HT-29 (cell line): ENCODE measurements at places on chromosomes 6 and 20. TPM values are rescaled to one million over a fixed set of nuclear protein-coding genes. Genes with fewer than 3 reads are reported as not detected.

DNA sequence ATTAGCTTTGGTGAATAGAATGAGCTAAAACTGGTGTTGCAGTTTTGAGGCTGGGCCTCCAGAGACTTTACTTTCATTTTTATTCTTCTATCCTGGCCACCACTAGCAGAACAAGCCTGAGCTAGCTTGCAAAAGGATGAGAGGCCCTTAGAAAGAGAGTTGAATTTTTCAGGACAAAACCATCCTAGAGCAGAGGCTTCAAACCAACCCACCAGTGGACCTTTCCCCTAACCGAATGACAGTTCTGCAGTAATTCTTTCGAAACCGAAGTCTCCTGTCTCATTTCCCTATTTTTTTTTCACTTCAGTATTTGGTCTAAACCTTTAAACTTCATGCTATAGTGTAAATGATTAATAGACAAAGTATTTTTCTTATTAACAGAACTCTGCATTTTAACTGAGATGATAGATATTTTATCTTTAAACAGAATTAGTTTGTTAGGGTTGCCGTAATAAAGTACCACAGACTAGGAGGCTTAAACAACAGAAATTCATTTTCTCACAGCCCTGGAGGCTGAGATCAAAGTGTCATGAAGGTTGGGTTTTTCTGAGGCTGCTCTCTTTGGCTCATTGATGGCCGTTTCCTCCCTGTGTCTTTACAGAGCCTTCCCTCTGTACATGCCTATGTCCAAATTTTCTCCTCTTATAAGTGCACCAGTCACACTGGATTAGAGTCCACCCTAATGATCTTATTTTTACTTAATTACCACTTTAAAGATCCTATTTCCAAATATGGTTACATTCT is 80.6 kb upstream of the PAK5 start:
- no peak for DNase-seq

The DACT2 gene
- not detected in 2 replicates for total RNA-seq

- no peak for DNase-seq
Observed at GRCh38 chr20:16308754-16309153, 264.5 kb downstream of the KIF16B start.

The FOXF2 gene
- total RNA-seq: not detected in 2 replicates

- no peak for DNase-seq
Observed at GRCh38 chr6:27275025-27275956, 27.8 kb downstream of the PRSS16 start.

- DNase-seq: peak; percentile 87
Observed at GRCh38 chr6:142871910-142872331, 73.1 kb downstream of the HIVEP2 start.

- no peak for DNase-seq
Observed at GRCh38 chr6:168183613-168183970, 104.6 kb upstream of the FRMD1 start.

DNA sequence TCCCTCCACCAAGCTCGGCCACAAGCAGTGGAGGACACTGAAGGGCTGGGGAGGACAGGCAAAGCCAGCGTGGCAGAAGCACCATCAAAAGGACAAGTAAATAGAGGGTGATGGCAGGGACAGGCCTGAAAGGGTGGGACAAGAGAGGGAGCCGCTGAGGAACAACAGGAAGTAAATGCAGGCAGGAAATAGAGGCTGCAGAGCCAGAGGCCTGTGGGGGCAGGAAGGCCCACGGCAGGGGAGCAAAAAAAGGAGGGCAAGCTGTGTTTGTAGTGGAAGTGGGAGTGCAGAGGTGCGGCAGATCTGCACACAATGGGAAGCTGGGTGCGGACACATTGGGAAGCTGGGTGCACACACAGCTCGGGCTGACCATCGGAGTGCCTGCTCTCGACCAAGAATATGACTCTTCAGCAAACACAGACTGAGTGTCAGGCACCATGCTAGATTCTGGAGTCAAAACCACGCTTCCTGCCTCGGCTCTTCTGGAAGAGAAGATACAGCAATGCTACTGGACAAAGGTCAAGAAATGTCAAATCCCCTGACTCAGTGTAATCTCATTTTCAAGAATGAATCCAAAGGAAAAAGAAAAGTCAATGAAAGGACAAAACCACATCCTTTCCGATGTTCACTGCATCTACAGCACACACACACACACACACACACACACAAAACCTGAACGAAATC is 40.4 kb upstream of the RAB22A start:
- DNase-seq: no peak

DNA sequence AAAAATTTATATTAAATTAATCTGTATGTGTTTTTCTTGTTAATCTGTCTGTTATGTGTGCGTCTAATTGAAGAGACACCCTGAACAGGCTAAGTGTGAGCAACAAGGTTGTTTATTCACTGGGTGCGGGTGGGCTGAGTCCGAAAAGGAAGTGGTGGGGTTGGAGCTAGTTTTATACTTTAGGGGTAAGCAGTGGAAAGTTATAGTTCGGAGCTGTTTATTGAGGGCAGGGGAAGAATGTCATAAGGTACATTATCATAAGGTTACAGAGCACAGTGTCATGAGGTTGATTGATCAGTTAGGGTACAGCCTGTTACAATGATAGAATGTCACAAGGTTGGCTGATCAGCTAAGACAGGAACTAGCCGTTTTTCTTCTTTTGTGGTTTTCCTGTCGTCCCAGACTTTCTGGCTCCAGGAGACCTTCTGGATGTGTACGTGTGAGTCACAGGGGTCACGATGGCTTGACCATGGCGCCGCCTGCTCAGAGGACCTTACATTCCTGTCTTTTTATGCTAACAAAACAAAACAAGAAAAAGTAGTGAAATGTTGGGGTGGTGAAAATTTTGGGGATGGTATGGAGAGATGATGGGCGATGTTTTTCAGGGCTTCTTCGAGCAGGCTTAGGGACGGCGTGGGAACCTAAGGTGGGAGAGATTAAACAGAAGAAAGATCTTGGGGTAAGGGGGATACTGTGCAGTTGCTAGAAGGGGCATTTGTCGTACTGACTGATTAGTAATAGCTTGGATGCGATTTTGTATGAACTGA is 754.0 kb upstream of the ADGRB3 start:
- DNase-seq: no peak

- DNase-seq: no peak
Observed at GRCh38 chr6:5173810-5174209, 86.9 kb downstream of the LYRM4 start.

The PRICKLE4 gene
- total RNA-seq: 16.0 and 16.9 TPM in 2 replicates

DNA sequence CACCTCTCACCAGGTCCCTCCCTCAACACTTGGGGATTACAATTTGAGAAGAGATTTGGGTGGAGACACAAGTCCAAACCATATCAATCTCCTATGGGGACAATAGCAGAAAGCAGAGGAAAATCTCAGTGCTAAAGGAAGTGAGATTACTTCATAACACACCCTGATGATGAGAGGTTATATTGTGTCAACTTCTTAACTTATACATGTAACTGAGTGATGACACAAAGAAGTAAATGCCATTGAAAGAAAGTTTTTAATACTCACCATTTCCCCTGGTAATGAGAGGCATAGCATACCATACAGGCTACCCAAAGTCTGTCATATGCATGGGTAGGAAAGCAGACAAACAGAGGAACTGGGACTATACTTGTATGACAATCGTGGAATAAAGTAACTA is 137.2 kb downstream of the MMUT start:
- no peak for DNase-seq

GRCh38 chr6:45815466-45816125 is 200.1 kb downstream of the CLIC5 start:
- no peak for DNase-seq

DNA sequence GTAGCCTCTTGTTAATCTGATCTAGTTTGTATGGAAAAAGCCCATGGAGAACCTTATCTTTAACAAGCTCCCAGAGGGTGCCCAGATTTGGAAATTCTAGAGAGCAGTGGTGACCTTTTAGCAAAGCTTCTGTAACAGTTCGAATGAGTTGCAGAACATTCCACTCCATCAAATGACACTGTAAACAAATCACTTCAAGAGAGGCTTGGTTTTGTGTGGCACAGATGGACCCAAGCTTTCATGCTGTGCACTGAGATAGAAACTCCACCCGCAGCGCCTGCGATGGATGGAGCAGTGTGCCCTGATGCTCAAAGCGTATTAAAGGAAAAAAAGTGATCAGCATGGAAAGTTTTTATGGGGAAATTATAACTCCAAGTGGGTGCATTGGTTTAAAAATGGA is 55.1 kb upstream of the ISM1 start:
- DNase-seq: no peak

The IMPG1 gene
- not detected in 2 replicates for total RNA-seq

DNA sequence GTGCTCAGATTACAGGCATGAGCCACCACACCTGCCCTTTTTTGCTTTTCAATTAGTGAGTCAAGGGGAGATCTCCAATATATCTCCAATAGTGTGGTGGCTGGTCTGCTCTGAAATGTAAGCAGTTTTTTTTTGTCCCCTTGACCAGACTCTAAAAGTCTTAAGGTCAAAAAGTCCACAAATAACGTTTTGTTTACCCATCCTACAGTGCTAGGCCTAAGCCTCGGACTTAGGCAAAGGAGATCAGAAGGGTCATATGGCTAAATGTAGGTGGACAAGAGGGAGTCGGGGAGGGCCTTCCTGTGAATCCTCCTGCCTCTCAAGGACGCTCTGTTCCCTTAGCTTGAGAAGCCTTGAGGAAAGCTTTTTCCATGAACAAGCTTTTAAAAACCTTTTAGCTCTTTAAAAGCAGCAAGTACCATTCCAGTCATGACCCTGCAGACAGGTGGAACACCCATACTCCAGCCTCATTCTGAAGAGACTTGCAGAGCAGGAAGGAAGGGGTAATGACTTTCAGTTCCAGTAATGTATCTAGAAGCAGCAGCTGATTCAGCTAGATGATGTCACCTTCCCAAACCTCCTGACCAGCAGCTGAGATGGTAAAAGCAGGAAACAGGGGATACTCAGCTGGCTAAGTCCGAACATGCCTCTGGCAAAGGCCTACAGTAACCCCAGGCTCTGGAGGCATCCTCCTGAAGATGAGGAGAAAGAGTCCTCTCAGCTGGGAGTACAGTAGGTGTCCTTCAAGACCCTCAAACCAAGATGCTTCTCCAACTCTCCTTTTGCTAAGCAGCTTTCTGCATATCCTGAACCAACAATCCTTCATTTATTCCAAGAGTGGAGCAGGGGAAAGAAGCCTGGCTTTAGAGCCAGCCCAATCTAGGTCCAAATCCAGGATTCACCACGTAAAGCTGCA is 23.6 kb downstream of the BCL2L1 start:
- DNase-seq: peak; percentile 74

DNA sequence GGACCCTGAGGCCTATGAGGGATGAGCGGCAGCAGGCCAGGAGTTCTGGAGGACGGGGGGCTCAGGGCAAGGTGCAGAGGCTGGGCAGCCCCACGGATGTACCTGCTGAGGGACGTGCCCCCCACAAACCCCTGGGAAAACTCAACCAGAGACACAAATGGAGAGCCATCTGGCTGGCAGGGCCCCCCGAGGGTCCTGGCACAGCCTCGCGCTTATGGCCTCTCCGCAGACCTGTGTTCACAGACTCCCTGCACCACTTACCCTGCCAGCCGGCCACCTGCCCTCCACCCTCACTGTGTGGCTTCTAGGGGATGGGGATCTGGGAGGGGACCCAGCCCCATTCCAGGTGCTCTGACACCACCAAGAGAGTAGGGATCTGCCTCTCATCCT is 3.4 kb upstream of the ZBTB46 start:
- no peak for DNase-seq

The TMEM200A gene
- total RNA-seq: not detected in 2 replicates

- DNase-seq: peak; percentile 83
Observed at GRCh38 chr6:138572167-138572875, 73.0 kb upstream of the NHSL1 start.

DNA sequence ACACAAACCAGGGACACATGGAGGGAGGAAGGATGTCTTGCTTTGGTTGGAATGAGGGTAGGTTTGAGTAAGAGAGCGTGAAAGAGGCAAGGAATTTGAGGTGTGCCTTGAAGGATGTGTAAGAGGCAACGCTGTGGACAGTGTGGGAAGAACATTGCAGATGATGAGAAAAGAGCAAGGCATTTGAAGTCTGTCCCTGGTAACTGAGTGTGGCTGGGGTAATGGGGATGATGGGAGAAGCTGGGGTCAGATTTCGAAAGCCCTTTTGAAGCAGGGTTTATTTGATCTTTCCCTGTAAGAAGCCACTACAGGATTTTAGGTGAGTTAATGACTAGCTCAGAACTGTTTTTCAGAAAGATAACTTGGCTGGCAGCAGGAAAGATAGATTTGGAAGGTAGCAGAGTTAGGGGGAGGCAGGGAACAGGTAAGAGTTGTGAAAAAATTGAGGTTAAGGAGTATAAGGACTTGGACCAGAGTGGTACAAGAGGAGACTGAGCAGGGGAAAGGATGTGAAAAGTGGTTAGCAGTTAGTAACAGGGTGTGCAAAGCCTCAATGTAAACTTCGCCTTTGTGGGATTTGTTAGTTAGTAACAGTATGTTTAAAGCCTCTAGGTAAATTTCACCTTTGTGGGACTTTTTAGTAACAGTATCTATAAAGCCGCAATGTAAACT is 17.7 kb downstream of the UTRN start:
- no peak for DNase-seq

DNA sequence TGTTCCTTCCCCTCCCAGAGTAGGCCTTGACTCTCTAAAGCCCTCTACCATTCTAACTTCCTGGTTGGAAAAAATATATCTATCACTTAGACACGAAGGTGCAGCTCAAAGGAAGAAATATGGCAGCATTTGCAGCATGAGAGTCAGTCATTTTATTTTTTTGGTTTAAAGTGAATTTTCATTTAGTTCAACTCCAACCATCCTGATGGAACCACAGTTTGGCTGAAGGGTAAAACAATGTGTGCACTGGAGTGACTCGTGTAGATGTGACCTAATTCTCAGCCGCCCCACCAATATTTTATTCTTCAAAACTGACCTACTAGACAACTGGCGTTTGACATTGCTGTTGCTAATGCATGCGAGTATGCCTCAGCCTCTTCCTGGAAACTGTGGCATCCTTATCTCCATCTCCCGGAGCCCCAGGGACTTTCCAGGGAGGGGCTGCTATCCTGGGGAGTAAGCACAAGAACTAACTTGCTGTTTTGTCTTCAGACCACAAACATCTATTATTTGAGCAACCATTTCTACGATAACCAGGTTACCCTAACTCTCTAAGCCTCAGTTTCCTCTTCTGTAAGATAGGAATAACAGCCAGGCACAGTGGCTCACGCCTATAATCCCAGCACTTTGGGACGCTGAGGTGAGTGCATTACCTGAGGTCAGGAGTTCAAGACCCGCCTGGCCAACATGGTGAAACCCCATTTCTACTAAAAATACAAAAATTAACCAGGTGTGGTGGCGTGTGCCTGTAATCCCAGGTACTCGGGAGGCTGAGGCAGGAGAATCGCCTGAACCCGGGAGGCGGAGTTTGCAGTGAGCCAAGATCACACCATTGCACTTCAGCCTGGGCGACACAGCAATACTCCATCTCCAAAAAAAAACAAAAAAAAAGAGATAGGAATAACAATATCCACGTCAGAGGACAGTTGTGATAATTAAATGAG is 148.7 kb upstream of the JARID2 start:
- DNase-seq: no peak

The STMND1 gene
- total RNA-seq: not detected in 2 replicates

The COL12A1 gene
- total RNA-seq: 0.05 TPM in 1 of 2 replicates, not detected in the other
